Right kidney (tissue), 9 donors: ENCODE measurements at places on chromosomes 2 and 18.

GRCh38 chr2:25389161-25389560, 47.4 kb upstream of the DNMT3A start:
- no peak for DNase-seq

- DNase-seq, result no peak
Observed at GRCh38 chr2:16434393-16434792, 231.2 kb downstream of the CYRIA start.

- DNase-seq, result peak; percentile 65
Observed at GRCh38 chr2:230908595-230909191, 16.3 kb downstream of the GPR55 start.

- DNase-seq, result no peak
Observed at GRCh38 chr2:222146488-222146887, 152.3 kb downstream of the PAX3 start.
